ENCODE measurements at places on chromosomes 7 and 10. TPM values are rescaled to one million over a fixed set of nuclear protein-coding genes. Genes with fewer than 3 reads are reported as not detected.

- H3K36me3 ChIP-seq = no peaks in the 10 kb centered on the region
- no peaks in the 10 kb centered on the region for H3K27me3 ChIP-seq
- peaks cover 9% of the 10 kb centered on the region for H3K4me1 ChIP-seq
- peak overlapping the region; percentile 41 for H3K27ac ChIP-seq
- no peak overlapping the region for H3K4me3 ChIP-seq
- peak; percentile 78 for DNase-seq
Observed at GRCh38 chr10:72308320-72308987, 34.7 kb downstream of the DDIT4 start.

- no peaks in the 10 kb centered on the region for H3K36me3 ChIP-seq
- H3K27me3 ChIP-seq = no peaks in the 10 kb centered on the region
- no peak for DNase-seq
- no peak overlapping the region for H3K27ac ChIP-seq
Observed at GRCh38 chr7:154879629-154880028, 123.3 kb downstream of the PAXIP1 start.

GRCh38 chr10:110644598-110645462, 694 bp downstream of the RBM20 start:
- no peaks in the 10 kb centered on the region for H3K27me3 ChIP-seq
- peak overlapping the region; percentile 80 for H3K4me3 ChIP-seq
- H3K4me1 ChIP-seq = peaks cover 31% of the 10 kb centered on the region
- no peaks in the 10 kb centered on the region for H3K36me3 ChIP-seq

DNA sequence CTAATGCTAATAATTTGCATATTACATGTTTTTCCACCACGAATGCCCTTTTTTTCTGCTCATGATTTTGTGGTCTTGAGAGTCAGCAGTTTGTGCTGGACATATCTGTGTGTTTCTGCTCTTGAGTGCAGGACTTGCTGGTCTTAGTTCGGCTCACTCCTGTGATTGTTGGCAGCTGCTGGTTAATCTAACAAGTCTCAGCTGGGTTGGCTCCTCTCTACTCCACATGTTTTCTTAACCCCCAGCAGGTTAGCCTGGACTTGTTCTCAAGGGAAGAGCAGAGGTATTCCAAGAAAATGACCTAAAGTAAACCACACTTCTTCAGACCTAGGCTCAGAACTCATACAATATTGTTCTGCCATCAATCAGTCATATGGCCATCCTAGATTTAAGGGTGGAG, 1238.9 kb downstream of the XPNPEP1 start:
- no peaks in the 10 kb centered on the region for H3K36me3 ChIP-seq
- no peak overlapping the region for H3K27ac ChIP-seq
- no peaks in the 10 kb centered on the region for H3K4me1 ChIP-seq

GRCh38 chr10:131677671-131678070, 223.1 kb upstream of the PPP2R2D start:
- H3K27me3 ChIP-seq = no peaks in the 10 kb centered on the region
- H3K4me3 ChIP-seq = no peak overlapping the region
- no peak overlapping the region for H3K27ac ChIP-seq
- no peaks in the 10 kb centered on the region for H3K36me3 ChIP-seq
- no peak for DNase-seq
- no peaks in the 10 kb centered on the region for H3K4me1 ChIP-seq

- peak overlapping the region; percentile 77 for H3K27ac ChIP-seq
- no peak overlapping the region for H3K4me3 ChIP-seq
- H3K36me3 ChIP-seq = no peaks in the 10 kb centered on the region
- no peaks in the 10 kb centered on the region for H3K27me3 ChIP-seq
Observed at GRCh38 chr10:88659725-88660597, 4.3 kb upstream of the LIPF start.

Gene SPDYE2B
- polyA plus RNA-seq = not detected

Gene SHTN1
- 5.2 TPM for polyA plus RNA-seq

GRCh38 chr10:15200626-15201025, 32.1 kb upstream of the NMT2 start:
- no peaks in the 10 kb centered on the region for H3K27me3 ChIP-seq
- DNase-seq = no peak
- H3K36me3 ChIP-seq = no peaks in the 10 kb centered on the region
- no peak overlapping the region for H3K27ac ChIP-seq
- H3K4me3 ChIP-seq = no peak overlapping the region

DNA sequence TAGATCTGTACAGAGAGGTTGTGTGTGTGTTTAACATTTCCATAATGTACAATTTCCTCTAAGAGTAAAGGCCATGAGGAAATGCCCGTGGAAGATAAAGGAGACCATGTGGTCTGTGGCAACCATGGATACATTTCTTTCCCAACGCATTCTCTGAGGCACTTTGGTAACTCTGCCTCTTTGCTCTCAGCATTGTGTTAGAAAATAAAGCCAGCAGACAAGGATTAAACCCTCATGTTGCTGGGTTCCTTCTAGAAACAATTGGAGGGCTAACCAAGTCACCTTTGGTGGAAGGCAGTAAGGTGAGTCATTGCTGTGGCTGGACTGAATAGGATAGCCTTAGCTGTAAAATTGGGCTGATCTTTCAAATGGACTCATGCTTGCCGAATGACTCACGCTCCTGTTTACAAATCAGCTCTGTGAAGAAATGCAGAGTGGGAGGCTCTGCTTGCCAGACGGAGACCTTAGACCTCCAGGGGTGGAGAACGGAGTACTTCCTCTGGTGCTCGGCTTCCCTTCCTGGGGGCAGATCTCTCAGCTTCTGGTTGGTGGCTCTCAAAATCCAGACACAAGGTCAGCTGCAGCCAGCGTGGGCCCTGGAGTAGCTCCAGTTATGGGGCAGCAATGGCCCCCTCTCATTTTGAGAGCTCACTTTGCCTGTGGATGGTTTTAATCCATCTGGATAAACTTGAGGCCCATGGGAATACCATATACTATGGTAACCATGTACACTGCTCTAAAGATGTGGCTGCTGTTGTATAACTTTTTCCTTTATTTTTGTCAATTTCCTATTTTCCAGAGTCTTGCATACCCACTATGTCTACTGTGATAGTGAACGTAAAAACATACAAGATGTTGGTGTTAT, 137.3 kb downstream of the TCF7L2 start:
- no peak overlapping the region for H3K4me3 ChIP-seq
- peak overlapping the region; percentile 92 for H3K27ac ChIP-seq
- H3K27me3 ChIP-seq = no peaks in the 10 kb centered on the region

DNA sequence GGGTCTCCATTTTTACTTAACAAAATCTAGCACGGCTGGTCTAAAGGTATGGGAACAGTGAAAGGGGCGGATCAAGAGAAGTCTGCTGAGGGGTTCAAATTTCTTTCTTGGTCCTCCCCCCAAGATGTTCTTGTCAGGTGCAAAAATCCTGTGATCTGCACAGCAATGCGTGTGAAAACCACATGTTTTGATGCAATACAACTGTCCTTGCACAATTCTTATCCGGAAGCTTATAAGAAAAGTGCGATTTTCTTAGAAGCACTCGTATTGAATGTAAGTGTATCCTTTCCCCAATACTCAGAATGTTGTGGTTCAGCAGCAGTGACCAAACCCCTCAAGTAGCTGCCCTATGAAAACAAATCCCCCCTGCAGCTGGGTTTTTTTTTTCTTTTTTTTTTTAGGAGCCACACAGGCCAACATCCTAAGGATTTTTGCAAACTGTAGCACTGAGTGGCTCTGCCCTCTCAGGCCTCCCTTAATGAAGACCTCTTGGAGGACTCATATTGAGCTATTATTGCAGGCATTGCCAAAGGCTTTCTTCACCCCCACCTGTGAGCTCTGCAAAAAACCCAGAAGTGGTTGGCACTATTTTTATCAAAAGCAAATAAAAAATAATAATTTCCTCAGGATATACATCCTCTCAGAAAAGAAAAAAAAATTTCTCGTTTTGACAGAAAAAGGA, 151.9 kb upstream of the ITGB1 start:
- no peaks in the 10 kb centered on the region for H3K4me1 ChIP-seq
- H3K27me3 ChIP-seq = no peaks in the 10 kb centered on the region
- no peak for DNase-seq
- H3K36me3 ChIP-seq = no peaks in the 10 kb centered on the region

GRCh38 chr10:59831658-59832503, 74.5 kb downstream of the CCDC6 start:
- H3K4me1 ChIP-seq = no peaks in the 10 kb centered on the region
- H3K4me3 ChIP-seq = no peak overlapping the region
- DNase-seq = no peak
- peaks cover 6% of the 10 kb centered on the region for H3K36me3 ChIP-seq
- no peaks in the 10 kb centered on the region for H3K27me3 ChIP-seq
- H3K27ac ChIP-seq = no peak overlapping the region

Gene FAM13C
- polyA plus RNA-seq = 7.6 TPM

Gene OPALIN
- polyA plus RNA-seq = not detected

- peak overlapping the region; percentile 91 for H3K27ac ChIP-seq
- H3K4me1 ChIP-seq = peaks cover 46% of the 10 kb centered on the region
- H3K36me3 ChIP-seq = no peaks in the 10 kb centered on the region
- no peak for DNase-seq
- no peak overlapping the region for H3K4me3 ChIP-seq
Observed at GRCh38 chr10:71727105-71727737, 7.6 kb upstream of the C10orf105 start.

DNA sequence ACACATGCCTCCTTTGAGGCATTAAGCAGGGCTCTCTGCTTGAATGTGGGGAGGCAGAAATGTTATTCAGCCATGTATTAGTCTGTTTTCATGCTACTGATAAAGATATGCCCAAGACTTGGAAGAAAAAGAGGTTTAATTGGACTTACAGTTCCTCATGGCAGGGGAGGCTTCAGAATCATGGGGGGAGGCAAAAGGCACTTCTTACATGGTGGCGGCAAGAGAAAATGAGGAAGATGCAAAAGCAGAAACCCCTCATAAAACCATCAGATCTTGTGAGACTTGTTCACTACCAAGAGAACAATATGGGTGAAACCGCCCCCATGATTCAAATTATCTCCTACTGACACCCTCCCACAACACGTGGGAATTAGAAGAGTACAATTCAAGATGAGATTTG, 37.9 kb downstream of the ST7 start:
- no peaks in the 10 kb centered on the region for H3K36me3 ChIP-seq
- no peak overlapping the region for H3K27ac ChIP-seq
- DNase-seq = no peak
- H3K4me1 ChIP-seq = no peaks in the 10 kb centered on the region
- no peak overlapping the region for H3K4me3 ChIP-seq

- peak overlapping the region; percentile 73 for H3K27ac ChIP-seq
- H3K4me1 ChIP-seq = peaks cover 15% of the 10 kb centered on the region
- no peaks in the 10 kb centered on the region for H3K36me3 ChIP-seq
Observed at GRCh38 chr7:74656441-74656836, 1.1 kb upstream of the GTF2I start.

- H3K4me3 ChIP-seq = no peak overlapping the region
- no peak for DNase-seq
- peaks cover 9% of the 10 kb centered on the region for H3K4me1 ChIP-seq
- H3K27me3 ChIP-seq = peaks cover 10% of the 10 kb centered on the region
- H3K36me3 ChIP-seq = no peaks in the 10 kb centered on the region
Observed at GRCh38 chr7:116219288-116219687, 8.9 kb downstream of the TES start.

Gene HTR5A
- not detected for polyA plus RNA-seq

DNA sequence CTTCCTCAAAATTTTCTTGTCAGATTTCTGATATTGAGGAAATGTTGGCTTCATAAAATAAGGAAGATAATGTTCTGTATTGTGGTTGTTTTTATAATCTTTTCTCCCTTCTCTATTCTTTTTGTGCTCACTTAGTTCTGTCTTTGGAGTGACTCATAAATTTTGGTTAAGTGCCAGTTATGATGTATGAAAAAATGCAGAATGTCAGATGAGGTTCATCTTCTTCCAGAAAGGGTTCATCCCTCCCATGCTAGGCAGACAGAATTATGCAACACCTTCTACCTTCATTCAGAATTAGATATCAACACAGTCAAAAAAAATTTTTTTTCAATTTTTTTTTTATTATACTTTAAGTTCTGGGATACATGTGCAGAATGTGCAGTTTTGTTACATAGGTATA, 36.6 kb upstream of the CYP2C19 start:
- no peaks in the 10 kb centered on the region for H3K27me3 ChIP-seq
- H3K36me3 ChIP-seq = no peaks in the 10 kb centered on the region
- H3K4me1 ChIP-seq = no peaks in the 10 kb centered on the region
- H3K27ac ChIP-seq = no peak overlapping the region

Gene TRIL
- 0.18 TPM for polyA plus RNA-seq

GRCh38 chr10:129386415-129387257, 80.4 kb upstream of the MGMT start:
- no peaks in the 10 kb centered on the region for H3K27me3 ChIP-seq
- H3K27ac ChIP-seq = no peak overlapping the region
- DNase-seq = no peak
- no peaks in the 10 kb centered on the region for H3K4me1 ChIP-seq
- H3K36me3 ChIP-seq = no peaks in the 10 kb centered on the region
- H3K4me3 ChIP-seq = no peak overlapping the region

- no peak for DNase-seq
- H3K36me3 ChIP-seq = no peaks in the 10 kb centered on the region
- H3K27me3 ChIP-seq = no peaks in the 10 kb centered on the region
- no peak overlapping the region for H3K4me3 ChIP-seq
- no peaks in the 10 kb centered on the region for H3K4me1 ChIP-seq
Observed at GRCh38 chr7:158312789-158313188, 274.8 kb downstream of the PTPRN2 start.

Gene FAM25G
- polyA plus RNA-seq = not detected

DNA sequence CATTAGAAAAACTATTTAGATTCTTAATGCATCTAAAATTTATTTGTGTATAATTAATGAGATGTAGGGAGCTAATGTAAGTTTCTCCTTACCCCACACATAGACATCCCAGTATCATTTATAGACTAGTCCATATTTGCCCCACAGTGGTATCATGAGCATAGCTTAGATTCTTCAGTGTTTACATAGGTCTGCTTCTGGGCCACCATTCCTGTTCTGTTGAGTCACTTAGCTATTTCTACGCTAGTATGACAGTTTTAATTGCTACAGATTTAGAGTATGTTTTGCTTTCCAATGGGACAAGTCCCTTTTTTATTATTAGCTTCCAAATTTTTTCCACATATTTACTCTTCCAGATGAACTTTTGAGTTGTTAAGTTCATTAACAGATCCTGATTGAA, 69.4 kb downstream of the MCMBP start:
- no peak overlapping the region for H3K4me3 ChIP-seq
- no peak for DNase-seq
